ENCODE measurements at places on chromosomes 4 and X. TPM values are rescaled to one million over a fixed set of nuclear protein-coding genes. Genes with fewer than 3 reads are reported as not detected.
A peak's percentile ranks its signal among the peaks of the same experiment; 100 is the strongest.

DNA sequence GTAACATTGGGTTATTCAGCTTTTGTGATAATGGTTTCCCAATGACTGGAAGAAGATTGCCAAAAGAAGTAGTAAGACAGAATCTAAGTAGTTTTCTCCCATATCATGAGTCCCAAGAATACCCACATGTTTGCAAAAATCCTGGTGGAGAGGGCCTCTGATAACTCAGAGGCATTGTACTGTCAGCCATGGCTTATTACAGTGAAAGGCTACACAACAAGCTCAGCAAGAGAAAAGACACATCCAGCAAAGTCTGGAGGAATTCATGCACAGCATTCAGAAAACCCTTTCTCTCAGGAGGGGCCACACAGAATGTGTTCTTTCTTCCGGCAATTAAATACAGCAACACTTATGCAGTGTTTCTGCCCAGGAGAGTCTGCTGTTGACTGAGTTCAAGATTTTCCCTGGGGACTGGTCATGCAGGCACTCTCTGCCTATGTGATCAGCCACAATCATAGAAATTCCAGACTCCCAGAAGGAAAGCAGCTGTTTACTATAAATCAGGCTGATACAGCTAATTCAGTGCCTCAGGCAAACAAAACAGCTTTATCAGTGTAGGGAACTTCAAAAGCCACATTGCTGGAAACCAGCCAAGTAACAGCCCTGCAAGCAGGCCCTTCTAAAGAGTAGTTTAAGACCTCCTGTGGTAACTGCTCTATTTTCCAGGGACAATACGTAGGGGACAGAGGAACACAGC is 937.1 kb downstream of the CCSER1 start:
- H3K36me3 ChIP-seq, result no peaks in the 10 kb centered on the region
- DNase-seq, result no peak
- H3K4me1 ChIP-seq, result peaks cover 6% of the 10 kb centered on the region
- H3K27ac ChIP-seq, result no peak overlapping the region

- DNase-seq, result no peak
- no peak overlapping the region for H3K4me3 ChIP-seq
- no peaks in the 10 kb centered on the region for H3K27me3 ChIP-seq
- no peak overlapping the region for H3K27ac ChIP-seq
Measured at GRCh38 chrX:124665621-124666400, 319.4 kb downstream of the SH2D1A start.

CCNB3 gene
- 5.2 TPM for total RNA-seq

DNA sequence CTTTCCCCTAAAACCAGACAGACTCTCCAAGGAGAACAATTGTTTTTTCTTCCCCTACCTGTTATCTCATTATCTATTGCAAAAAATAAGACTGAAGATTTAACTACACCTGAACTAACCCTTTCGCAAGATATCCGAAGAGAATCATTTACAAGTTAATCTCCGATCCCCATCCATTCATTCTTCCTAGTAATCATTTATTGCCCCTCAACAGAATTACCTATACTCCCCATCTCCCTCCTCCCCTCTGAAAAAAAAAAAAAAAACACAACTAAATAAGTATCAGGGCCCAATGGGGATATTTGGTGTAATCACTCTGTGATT is 28.9 kb upstream of the AP1S2 start:
- H3K4me3 ChIP-seq, result no peak overlapping the region
- no peaks in the 10 kb centered on the region for H3K4me1 ChIP-seq
- DNase-seq, result no peak
- no peak overlapping the region for H3K27ac ChIP-seq

GRCh38 chr4:19375931-19376330 is 875.8 kb upstream of the SLIT2 start:
- no peaks in the 10 kb centered on the region for H3K4me1 ChIP-seq
- H3K36me3 ChIP-seq, result no peaks in the 10 kb centered on the region

GRCh38 chrX:125954236-125954635 is 211.9 kb downstream of the DCAF12L2 start:
- no peaks in the 10 kb centered on the region for H3K4me1 ChIP-seq
- H3K27me3 ChIP-seq, result no peaks in the 10 kb centered on the region
- no peak overlapping the region for H3K27ac ChIP-seq

DNA sequence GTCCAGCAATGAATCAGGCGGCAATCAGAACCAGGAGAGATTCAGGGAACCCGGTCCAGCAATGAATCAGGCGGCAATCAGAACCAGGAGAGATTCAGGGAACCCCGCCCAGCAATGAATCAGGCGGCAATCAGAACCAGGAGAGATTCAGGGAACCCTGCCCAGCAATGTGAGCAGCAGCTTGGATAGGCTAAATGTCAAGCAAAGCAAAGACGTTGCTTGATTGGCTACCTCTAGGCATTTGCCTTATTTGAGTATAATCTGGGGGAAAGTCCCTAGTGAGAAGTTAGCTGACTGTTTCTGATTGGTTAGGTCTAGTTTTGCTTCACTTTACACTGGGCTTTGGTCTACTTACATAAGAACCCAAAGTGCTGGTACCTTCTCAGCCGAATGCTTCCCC is 1212.2 kb upstream of the TENM3 start:
- H3K4me3 ChIP-seq, result no peak overlapping the region
- no peaks in the 10 kb centered on the region for H3K36me3 ChIP-seq
- no peaks in the 10 kb centered on the region for H3K4me1 ChIP-seq
- no peak overlapping the region for H3K27ac ChIP-seq

DNA sequence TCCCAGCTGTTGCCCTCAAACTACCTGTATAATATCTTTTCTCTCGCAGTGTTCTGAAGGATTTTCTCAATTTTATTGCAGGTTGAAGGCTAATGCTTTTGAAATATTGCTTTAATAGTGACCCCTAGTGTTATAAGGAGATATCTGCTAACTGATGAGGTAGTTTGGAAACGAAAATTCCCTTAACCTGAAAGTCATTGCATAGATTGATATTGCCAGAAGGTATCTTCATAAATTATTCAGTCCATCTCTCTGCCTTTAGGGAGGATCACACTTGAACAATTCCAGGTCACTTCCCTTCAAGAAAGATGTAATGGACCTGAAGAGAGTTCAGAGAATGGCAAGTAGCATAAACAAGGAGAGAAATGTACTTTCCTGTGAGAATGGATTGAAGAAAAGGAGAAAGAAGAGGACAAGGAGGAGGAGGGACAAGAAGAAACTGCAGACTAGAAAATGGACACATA is 44.1 kb downstream of the TIGD4 start:
- no peak overlapping the region for H3K27ac ChIP-seq
- no peaks in the 10 kb centered on the region for H3K27me3 ChIP-seq
- no peak for DNase-seq
- no peak overlapping the region for H3K4me3 ChIP-seq
- no peaks in the 10 kb centered on the region for H3K36me3 ChIP-seq

CLNK gene
- 0.20 TPM for total RNA-seq

VCX3A gene
- not detected for total RNA-seq

- H3K4me3 ChIP-seq, result no peak overlapping the region
- H3K27me3 ChIP-seq, result no peaks in the 10 kb centered on the region
- DNase-seq, result no peak
- H3K4me1 ChIP-seq, result no peaks in the 10 kb centered on the region
- no peaks in the 10 kb centered on the region for H3K36me3 ChIP-seq
- H3K27ac ChIP-seq, result no peak overlapping the region
Measured at GRCh38 chr4:89358935-89359638, 51.5 kb upstream of the GPRIN3 start.

HSFX2 gene
- total RNA-seq, result not detected

GRCh38 chr4:66741081-66741480 is 804.2 kb downstream of the CENPC start:
- no peak for DNase-seq
- H3K36me3 ChIP-seq, result no peaks in the 10 kb centered on the region
- no peaks in the 10 kb centered on the region for H3K27me3 ChIP-seq
- H3K4me1 ChIP-seq, result no peaks in the 10 kb centered on the region
- no peak overlapping the region for H3K4me3 ChIP-seq
- no peak overlapping the region for H3K27ac ChIP-seq

ZCCHC12 gene
- total RNA-seq, result not detected

DNA sequence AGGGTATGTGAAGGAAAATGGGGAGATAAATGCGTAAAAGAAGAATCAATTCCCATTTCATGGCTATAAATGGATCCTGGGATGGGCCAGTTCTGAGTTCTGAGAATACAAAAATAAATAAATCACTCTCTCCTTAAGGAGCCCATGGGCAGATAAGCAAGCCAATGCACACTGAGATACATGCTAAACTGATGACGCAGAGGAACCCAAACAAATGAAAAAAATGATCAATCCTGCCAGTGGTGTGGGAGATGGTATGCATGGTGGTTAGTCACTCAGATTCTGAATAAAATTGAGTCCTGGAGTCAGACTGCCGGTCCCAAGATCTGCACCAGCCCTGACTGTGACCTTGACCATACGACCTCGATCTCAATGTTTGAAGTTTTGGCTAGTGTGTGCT is 59.7 kb downstream of the NEIL3 start:
- H3K4me1 ChIP-seq, result no peaks in the 10 kb centered on the region
- H3K27ac ChIP-seq, result no peak overlapping the region
- no peaks in the 10 kb centered on the region for H3K36me3 ChIP-seq
- DNase-seq, result no peak
- no peaks in the 10 kb centered on the region for H3K27me3 ChIP-seq

DIPK2B gene
- total RNA-seq, result 5.2 TPM

PF4V1 gene
- total RNA-seq, result not detected

STPG2 gene
- not detected for total RNA-seq

- DNase-seq, result no peak
- H3K4me3 ChIP-seq, result no peak overlapping the region
- H3K36me3 ChIP-seq, result no peaks in the 10 kb centered on the region
- no peaks in the 10 kb centered on the region for H3K27me3 ChIP-seq
- H3K4me1 ChIP-seq, result no peaks in the 10 kb centered on the region
- H3K27ac ChIP-seq, result no peak overlapping the region
Measured at GRCh38 chr4:98491899-98492559, 166.4 kb downstream of the TSPAN5 start.

DNA sequence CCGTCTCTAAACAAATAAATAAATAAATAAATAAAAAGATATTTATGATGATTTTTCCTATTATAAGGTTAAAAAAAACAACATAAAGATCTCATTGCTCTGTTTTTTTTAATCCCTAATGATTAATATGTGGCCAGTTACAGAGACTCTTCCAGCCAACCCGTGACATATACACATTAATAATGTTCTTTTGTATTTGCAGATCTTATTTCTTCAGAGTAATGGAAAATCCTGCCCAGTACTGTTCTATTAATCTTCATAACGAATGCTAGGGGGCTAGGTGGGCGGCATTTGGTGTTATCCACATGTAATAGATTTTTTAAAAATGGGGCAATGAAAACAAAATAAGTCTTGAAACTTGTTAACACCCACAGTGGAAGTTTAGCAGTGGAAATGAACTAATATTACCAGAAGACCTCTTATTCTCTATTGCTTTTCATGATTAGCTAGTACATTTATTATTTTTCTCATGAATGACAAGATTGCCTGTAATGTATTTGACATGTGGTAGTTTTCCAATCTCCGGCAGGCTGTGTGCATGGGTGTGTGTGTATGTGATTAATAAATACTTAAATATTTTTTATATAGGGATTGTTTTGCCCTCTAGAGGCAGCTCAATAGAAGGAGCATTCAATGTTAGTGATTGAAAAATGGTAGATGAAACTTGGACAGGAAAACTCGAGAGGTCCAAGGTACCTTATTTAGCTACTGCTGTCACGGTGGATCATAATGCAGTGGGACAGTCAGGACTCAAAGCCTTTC is 457.4 kb downstream of the IL1RAPL1 start:
- H3K36me3 ChIP-seq, result no peaks in the 10 kb centered on the region
- no peak overlapping the region for H3K27ac ChIP-seq

SPANXC gene
- not detected for total RNA-seq

ERAS gene
- total RNA-seq, result not detected

GRCh38 chrX:70132877-70133302 is 357 bp upstream of the IGBP1 start:
- no peak for DNase-seq
- H3K27me3 ChIP-seq, result no peaks in the 10 kb centered on the region
- H3K4me1 ChIP-seq, result peaks cover 14% of the 10 kb centered on the region
- peaks cover 5% of the 10 kb centered on the region for H3K36me3 ChIP-seq
- H3K4me3 ChIP-seq, result peak overlapping the region; percentile 73

REPS2 gene
- total RNA-seq, result 17.0 TPM

GRCh38 chr4:157052429-157053040 is 23.4 kb upstream of the GLRB start:
- no peaks in the 10 kb centered on the region for H3K4me1 ChIP-seq
- H3K4me3 ChIP-seq, result no peak overlapping the region
- no peaks in the 10 kb centered on the region for H3K27me3 ChIP-seq
- no peak for DNase-seq
- H3K27ac ChIP-seq, result no peak overlapping the region
- no peaks in the 10 kb centered on the region for H3K36me3 ChIP-seq

DNA sequence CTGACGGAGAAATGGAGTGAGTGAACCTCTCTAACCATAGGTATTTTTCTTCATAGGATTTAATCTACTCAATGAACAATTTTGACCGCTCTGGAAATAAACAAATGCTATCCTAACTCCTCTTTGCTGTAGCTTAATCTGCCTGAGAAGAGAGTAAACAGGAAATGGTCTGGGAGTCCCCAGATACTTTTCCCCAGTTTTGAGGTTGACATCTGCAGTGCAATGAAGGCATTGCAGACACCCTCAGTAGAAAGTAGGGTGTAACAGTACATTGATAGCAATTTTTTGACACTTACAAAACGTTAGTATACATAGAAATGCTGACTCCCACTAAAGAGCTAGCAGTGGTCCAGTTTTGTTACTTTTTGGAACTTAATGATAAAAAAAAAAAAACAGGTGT is 495.9 kb upstream of the FAM241A start:
- DNase-seq, result no peak
- H3K4me1 ChIP-seq, result no peaks in the 10 kb centered on the region
- no peaks in the 10 kb centered on the region for H3K27me3 ChIP-seq
- no peaks in the 10 kb centered on the region for H3K36me3 ChIP-seq

GRCh38 chr4:3215733-3216132 is 33.2 kb upstream of the MSANTD1 start:
- H3K4me1 ChIP-seq, result no peaks in the 10 kb centered on the region
- DNase-seq, result no peak
- no peak overlapping the region for H3K4me3 ChIP-seq
- no peaks in the 10 kb centered on the region for H3K27me3 ChIP-seq
- H3K27ac ChIP-seq, result no peak overlapping the region

- H3K36me3 ChIP-seq, result no peaks in the 10 kb centered on the region
- H3K27ac ChIP-seq, result no peak overlapping the region
- H3K4me3 ChIP-seq, result no peak overlapping the region
Measured at GRCh38 chr4:76969941-76970529, 20.5 kb downstream of the SEPTIN11 start.

- no peaks in the 10 kb centered on the region for H3K27me3 ChIP-seq
- no peak for DNase-seq
- H3K4me3 ChIP-seq, result no peak overlapping the region
- H3K36me3 ChIP-seq, result no peaks in the 10 kb centered on the region
Measured at GRCh38 chr4:101199507-101200285, 147.6 kb downstream of the PPP3CA start.

GPR173 gene
- total RNA-seq, result 0.86 TPM

- DNase-seq, result no peak
- H3K4me3 ChIP-seq, result no peak overlapping the region
- peaks cover 11% of the 10 kb centered on the region for H3K4me1 ChIP-seq
- peaks cover 4% of the 10 kb centered on the region for H3K27me3 ChIP-seq
- no peak overlapping the region for H3K27ac ChIP-seq
Measured at GRCh38 chr4:8163026-8163425, 4.4 kb upstream of the ABLIM2 start.

NDP gene
- total RNA-seq, result not detected

- H3K27me3 ChIP-seq, result no peaks in the 10 kb centered on the region
Measured at GRCh38 chr4:1215141-1216075, 33.5 kb downstream of the CTBP1 start.

F11 gene
- total RNA-seq, result 7.2 TPM

Measured in upper lobe of left lung (tissue), 6 donors.